ENCODE measurements at places on chromosomes 5 and 9.

DNA sequence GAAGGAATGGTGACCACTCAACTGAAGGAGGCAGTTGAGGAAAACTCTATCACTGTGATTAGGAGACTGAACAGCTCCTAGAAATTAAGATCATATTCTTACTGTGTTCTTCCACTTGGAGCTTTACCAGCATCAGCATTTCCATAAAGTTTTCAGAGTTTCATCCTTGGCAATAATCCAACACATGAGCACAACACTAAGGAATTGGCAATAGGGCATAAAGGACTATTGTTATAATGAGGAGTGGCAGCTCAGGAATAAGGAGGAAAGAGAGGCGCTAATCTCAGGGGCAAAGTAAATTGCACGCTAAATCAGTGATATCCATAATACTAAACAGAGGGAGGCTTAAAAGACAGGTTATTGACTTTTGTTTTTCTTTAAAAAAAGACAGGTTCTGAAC is 338.9 kb downstream of the EFNA5 start:
- no peak for DNase-seq

DNA sequence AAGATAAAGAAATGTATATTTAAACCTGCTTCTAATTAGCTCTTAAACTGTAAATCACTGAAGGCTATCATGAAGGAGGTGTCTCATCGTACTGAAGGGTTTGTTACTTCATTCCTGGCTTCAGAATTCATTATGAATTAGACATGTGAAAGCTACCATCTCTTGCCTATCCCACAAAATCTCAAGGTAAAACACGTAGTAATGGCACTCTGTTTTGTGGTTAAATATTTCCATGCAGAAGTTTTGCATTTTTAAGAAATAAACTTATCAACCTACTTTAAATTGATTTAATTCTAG is 490.7 kb upstream of the NUDT12 start:
- DNase-seq = no peak

GRCh38 chr9:126615245-126615790 is 1.6 kb downstream of the LMX1B start:
- DNase-seq = no peak

DNA sequence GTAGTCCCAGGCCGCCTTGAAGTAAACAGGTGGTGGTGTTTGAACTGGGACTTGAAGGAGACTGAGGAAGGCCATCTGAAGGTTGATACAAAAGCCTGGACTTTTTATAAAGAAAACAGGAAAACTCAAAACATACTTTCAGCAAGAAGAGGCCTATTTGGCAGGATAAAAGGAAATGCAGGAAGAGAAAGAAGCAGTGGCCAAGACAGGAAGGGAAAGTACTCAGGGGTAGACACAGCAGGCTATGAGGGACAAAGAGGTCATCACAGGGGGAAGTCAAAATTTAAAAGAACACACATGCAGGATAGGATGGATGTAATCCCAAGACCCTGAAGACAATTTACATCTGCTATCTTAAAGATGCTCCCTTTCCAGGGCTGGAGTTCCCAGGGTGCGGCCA is 13.0 kb downstream of the TLE1 start:
- DNase-seq = no peak

DNA sequence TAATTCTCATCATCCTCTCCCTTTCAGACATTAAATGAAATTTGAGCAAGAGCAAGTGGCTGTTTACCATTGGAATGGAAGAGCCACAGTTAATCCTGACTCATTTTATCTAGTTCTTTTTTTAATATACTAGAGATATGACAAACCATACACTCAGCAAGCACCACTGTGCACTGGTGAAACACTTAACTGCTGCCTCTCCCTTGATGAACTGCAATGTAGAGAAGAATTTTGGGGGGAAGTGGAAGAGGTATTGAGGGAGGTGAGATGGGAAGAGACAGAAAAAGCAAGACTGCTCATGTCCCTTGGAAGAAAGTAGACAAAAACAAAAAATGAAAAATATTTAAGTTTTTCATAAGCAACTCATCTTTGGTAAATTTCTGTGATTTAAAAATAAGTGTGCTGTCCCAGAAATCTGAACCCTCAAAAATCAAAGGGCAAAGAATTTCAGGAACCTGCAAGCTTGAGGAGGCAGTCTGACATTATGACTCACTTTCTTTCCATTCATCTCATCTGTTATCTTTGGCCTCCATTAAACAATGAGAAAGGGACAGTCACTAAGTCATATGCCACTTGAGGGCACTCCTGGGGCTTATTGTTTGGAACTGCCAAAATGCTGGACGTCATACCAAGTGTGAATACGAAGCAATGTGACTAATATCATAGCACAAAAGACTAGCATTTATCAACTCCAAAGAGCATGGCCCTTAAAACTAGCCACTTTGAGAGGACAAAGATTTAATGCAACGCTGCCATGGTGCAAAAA is 566.8 kb upstream of the DMAC1 start:
- no peak for DNase-seq

GRCh38 chr5:84298628-84299027 is 86.1 kb downstream of the EDIL3 start:
- no peak for DNase-seq

GRCh38 chr5:59367791-59368394 is 525.6 kb downstream of the PDE4D start:
- no peak for DNase-seq
